ENCODE measurements at places on chromosomes 5 and 9. TPM values are rescaled to one million over a fixed set of nuclear protein-coding genes. Genes with fewer than 3 reads are reported as not detected.
A peak's percentile ranks its signal among the peaks of the same experiment; 100 is the strongest.

- H3K27me3 ChIP-seq = no peaks in the 10 kb centered on the region
- no peaks in the 10 kb centered on the region for H3K36me3 ChIP-seq
- H3K27ac ChIP-seq = no peak overlapping the region
- H3K4me1 ChIP-seq = no peaks in the 10 kb centered on the region
- DNase-seq = no peak
These were observed 61.8 kb downstream of the CTSL start for GRCh38 chr9:87787735-87788134.

The ARHGEF39 gene
- total RNA-seq = 0.42 TPM

DNA sequence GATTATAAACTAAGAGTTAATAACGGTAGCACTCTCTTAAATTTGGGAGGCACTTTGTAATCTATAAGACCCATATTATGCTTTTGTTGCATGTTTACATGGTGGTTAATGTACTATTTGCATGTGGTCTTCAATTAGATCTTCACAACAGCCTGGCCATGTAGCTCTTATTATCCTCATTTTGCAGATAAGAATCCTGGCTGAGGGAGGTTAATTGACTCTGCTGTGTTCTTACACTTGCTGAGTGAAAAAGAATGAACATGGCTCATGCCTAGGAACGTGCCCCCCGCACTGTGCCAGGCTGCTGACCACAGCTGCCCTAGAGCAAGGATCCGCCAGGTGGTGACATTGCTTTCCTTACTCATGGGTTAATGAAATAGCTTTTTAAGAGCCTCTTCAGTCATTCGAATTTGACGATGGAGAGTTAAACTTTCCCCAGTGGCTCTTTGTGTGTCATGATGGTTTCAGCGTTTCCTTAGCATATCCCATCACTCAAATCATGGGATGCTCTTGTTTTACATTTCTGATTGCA is 97.9 kb downstream of the CDH6 start:
- H3K4me1 ChIP-seq = no peaks in the 10 kb centered on the region
- no peak overlapping the region for H3K27ac ChIP-seq
- no peaks in the 10 kb centered on the region for H3K36me3 ChIP-seq
- no peak for DNase-seq
- no peak overlapping the region for H3K4me3 ChIP-seq

GRCh38 chr5:157388111-157388710 is 71.8 kb upstream of the NIPAL4 start:
- no peak for DNase-seq
- H3K27ac ChIP-seq = no peak overlapping the region
- H3K36me3 ChIP-seq = no peaks in the 10 kb centered on the region
- H3K27me3 ChIP-seq = no peaks in the 10 kb centered on the region

DNA sequence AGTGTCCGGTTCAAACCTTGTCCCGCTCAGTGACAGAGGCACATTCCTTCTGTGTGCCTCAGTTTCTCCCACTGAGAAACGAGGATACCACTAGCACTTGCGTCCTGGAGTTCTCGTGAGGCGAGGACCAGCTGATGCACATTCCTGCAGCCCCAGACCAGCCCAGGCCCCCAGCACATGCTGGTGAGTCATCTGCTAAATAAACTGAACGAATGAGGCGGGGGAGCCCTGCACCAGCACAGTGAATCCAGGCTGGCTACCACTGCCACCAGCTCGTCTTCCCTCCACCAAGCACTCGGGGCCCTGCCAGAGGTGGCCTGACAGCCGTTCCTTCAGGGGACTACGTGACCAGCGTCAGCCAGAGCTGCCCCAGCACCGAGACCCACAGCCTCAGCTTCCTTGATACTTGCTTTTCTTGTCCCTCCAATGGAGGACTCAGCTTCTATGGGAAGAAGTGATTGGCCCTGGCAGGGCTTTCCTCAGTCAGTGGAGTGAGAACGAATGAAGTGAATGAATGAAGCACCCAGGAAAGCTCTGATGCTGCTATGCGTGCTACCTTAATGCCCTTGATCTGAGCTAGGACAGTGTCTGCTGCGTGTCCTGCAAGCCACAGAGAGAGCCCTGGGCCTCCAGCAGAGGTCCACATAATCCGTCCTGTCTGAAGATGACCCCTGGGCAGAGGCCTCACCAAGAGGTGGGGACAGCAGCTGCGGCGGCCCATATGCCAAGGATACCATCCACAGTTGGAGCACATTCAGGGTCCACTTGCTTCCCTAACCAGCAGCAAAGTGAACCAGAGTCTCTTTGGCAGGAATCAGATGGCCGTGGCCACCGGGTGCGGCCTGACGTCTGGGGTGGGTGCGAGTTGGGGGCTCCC is 13.5 kb upstream of the BARX1 start:
- peaks cover 22% of the 10 kb centered on the region for H3K27me3 ChIP-seq
- H3K4me1 ChIP-seq = no peaks in the 10 kb centered on the region
- H3K36me3 ChIP-seq = no peaks in the 10 kb centered on the region
- no peak for DNase-seq
- H3K27ac ChIP-seq = no peak overlapping the region

DNA sequence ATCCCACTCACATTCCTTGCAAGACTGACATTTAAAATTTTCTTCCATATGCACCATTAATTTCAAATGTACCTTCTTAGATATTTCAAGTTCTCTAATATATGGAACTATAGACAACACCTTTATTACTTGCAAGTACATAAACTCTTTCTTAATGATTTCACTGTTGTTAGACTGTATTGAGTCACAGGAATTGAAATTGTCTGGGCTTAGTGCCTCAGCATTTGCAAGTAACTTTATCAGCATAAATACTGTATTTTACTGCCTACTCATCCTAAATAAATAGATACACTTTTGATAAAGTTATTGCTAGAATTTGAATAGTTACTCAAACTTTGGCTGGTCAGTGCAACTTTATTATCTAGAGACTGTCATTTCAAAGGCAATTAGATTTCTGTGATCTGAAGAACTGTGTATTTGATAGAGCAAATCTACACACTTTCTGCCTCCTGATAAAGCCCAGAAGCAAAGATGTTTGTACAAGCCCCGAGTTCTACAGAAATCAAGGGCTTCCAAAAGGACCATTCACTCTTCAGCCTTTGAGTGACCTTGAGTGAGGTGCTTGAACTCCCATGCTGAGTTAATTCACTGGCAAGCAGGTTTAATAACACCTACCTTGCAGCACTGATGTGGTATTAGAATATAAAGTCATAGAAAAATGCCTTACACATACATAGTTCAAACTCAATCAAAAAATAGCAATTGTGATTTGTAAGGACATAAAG is 91.6 kb downstream of the COX7C start:
- H3K36me3 ChIP-seq = no peaks in the 10 kb centered on the region
- no peaks in the 10 kb centered on the region for H3K27me3 ChIP-seq
- no peak overlapping the region for H3K27ac ChIP-seq
- no peak overlapping the region for H3K4me3 ChIP-seq
- H3K4me1 ChIP-seq = no peaks in the 10 kb centered on the region

GRCh38 chr5:53200306-53200705 is 90.7 kb upstream of the MOCS2 start:
- no peaks in the 10 kb centered on the region for H3K27me3 ChIP-seq
- no peaks in the 10 kb centered on the region for H3K36me3 ChIP-seq
- peak overlapping the region; percentile 84 for H3K27ac ChIP-seq
- peak; percentile 19 for DNase-seq

The STKLD1 gene
- total RNA-seq = 0.71 TPM

The PKD2L2 gene
- total RNA-seq = not detected

DNA sequence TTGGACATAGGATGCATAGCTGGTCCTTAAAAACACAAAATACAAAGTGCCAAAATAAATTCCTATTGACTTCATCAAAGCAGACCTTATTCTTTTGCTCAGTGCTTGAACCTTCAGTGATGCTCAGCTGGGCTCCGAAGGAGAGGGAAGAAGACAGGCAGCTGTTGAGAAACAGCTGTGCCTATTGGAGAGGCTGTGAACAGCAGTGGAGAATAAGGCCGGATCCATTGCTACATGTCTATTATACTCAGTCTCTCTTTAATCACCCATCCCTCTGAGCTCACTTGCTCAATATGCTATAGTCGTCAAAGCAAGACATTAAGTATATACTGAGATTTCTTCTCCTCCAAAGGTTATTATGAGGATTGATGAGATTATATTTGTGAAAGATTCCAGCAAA is 174.4 kb downstream of the CHSY3 start:
- no peak overlapping the region for H3K4me3 ChIP-seq
- no peaks in the 10 kb centered on the region for H3K36me3 ChIP-seq
- no peaks in the 10 kb centered on the region for H3K4me1 ChIP-seq

GRCh38 chr9:89743573-89744254 is 138.9 kb downstream of the GADD45G start:
- no peaks in the 10 kb centered on the region for H3K4me1 ChIP-seq
- H3K4me3 ChIP-seq = no peak overlapping the region
- H3K27me3 ChIP-seq = no peaks in the 10 kb centered on the region
- no peak overlapping the region for H3K27ac ChIP-seq

DNA sequence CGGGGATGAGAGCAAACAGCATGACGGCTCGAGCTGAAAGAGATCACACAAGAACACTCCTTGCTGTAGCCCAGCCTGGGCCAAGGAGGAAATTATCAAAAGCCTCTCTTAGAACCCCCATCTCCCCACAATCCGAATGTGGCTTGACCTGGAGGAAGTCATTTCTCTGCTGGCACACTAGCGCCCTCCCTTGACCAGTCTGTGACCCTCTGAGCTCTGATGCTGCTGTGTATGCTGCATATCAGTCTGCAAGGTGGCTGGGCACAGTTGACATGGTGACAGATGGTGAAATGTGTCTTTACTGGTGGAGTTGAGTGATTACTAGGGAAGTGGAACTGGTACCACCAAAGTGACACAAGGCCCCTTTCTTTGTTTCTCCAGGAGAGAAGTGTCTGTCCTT is 3.3 kb downstream of the SLC46A2 start:
- H3K4me3 ChIP-seq = no peak overlapping the region
- peaks cover 18% of the 10 kb centered on the region for H3K27me3 ChIP-seq
- peak; percentile 22 for DNase-seq
- no peak overlapping the region for H3K27ac ChIP-seq
- no peaks in the 10 kb centered on the region for H3K36me3 ChIP-seq

GRCh38 chr9:133737071-133737773 is 930 bp downstream of the SARDH start:
- H3K27ac ChIP-seq = no peak overlapping the region
- H3K36me3 ChIP-seq = no peaks in the 10 kb centered on the region
- DNase-seq = peak; percentile 12
- no peaks in the 10 kb centered on the region for H3K27me3 ChIP-seq
- no peaks in the 10 kb centered on the region for H3K4me1 ChIP-seq
- H3K4me3 ChIP-seq = peak overlapping the region; percentile 35

The NMUR2 gene
- not detected for total RNA-seq

All from adrenal gland (tissue), 19 donors.